ENCODE measurements at places on chromosomes 5 and 9.

- no peak for DNase-seq
Measured at GRCh38 chr5:126595486-126596083, 566 bp upstream of the ALDH7A1 start.

GRCh38 chr5:142110988-142111687 lies 2.6 kb downstream of the NDFIP1 start:
- DNase-seq: no peak

- no peak for DNase-seq
Measured at GRCh38 chr5:85906460-85906859, 711.3 kb upstream of the COX7C start.

- DNase-seq: peak; percentile 73
Measured at GRCh38 chr9:99040911-99041582, 63.9 kb upstream of the TGFBR1 start.

DNA sequence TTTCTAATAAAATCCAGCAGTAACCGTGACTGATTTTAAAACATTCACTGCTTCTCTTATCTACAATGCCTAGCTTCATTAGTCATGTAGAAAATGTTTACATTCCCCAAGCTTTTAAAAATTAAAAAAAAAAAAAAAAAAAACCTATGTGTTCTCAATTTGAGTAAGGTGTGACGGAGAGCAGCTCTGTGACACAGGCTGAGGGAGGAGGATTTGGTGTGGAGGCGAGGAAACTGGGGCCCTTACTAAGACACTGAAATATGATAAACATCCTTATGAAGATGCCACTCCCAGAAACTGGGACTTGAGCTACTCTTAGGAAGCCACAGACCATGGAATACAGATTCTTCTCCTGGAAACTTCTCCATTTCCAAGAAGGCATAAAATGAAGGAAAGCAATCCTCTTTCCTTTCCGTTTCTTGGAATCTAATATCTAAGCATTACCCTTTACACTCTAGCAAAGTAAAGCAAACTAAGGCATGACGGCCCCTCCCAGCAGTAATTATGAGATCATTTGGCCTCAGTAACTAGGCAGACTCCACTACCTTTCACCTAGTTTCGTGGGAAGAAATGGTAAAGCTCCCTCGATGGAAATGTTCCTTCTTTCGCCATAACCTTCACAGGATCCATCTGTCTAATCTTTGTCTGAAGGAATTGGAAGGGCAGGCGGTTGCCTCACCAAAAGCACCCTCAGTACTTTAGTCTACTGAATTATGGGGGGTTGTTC lies 23.5 kb downstream of the GRAMD2B start:
- peak; percentile 43 for DNase-seq

GRCh38 chr9:99038484-99038820 lies 66.5 kb upstream of the TGFBR1 start:
- DNase-seq: peak; percentile 82

DNA sequence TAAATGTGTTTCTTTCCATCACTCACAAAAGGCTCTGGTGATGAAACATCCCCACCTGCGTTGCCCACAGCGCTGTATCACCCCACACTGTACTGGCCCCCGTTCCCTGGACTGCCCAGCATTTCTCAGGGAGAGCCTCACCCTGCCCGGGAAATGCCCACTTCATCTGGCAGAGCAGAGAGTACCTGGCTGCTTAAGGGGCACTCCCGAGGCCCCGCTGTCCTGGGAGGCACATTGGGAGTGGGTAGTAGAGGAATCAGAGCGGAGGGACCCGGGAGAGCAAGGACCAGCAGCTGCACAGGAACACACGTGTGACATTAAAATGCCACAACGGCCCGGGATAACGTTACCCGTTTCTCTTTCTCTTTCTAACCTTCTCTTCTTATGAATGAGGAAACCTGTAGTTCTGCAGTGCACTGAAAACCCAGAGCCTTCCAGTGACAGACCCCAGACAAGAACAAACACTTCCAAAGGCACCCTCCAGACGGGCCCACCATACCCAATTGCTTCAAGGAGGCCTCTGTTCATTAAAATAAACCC lies 110.0 kb downstream of the ROR2 start:
- DNase-seq: no peak

GRCh38 chr5:34686762-34687268 lies 30.7 kb downstream of the RAI14 start:
- DNase-seq: peak; percentile 98

- DNase-seq: no peak
Measured at GRCh38 chr5:3888310-3888709, 292.7 kb downstream of the IRX1 start.
